ENCODE measurements at places on chromosomes 6 and 20.

GRCh38 chr20:19807946-19808330 lies 49.9 kb downstream of the RIN2 start:
- no peak for DNase-seq

DNA sequence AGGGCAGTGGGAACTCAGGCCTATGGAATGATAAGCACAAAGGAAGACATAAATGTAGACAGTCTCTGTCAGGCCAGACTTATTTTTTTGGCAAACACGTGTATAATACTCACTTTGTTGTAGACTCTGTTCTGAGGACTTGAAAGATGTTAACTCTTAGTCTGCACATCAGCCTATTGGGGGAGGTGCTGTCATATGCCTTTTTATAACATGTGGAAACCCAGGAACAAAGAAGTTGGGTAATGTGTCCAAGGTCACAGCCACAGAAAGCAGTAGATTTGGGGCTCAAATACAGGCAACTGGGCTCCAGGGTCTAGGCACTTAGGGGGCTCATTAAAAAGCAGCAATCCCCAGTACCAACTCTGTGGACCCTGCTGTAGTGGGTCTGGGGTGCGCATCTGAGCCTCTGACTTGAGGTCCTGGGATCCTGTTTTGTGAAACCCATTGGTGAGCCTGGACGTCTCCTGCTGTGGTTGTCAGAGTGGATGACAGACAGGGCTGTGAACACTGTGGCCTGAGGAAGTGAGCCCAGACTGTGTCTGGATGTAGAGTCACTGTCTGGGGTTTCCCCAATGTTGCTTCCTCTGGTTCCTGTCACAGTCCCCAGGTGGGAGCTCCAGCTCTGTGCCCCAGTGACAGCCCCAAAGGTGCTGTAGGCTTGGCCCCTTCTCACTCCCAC lies 50.0 kb downstream of the CDH26 start:
- DNase-seq, result no peak

- no peak for DNase-seq
Observed at GRCh38 chr20:3677733-3678132, 4.1 kb downstream of the ADAM33 start.

DNA sequence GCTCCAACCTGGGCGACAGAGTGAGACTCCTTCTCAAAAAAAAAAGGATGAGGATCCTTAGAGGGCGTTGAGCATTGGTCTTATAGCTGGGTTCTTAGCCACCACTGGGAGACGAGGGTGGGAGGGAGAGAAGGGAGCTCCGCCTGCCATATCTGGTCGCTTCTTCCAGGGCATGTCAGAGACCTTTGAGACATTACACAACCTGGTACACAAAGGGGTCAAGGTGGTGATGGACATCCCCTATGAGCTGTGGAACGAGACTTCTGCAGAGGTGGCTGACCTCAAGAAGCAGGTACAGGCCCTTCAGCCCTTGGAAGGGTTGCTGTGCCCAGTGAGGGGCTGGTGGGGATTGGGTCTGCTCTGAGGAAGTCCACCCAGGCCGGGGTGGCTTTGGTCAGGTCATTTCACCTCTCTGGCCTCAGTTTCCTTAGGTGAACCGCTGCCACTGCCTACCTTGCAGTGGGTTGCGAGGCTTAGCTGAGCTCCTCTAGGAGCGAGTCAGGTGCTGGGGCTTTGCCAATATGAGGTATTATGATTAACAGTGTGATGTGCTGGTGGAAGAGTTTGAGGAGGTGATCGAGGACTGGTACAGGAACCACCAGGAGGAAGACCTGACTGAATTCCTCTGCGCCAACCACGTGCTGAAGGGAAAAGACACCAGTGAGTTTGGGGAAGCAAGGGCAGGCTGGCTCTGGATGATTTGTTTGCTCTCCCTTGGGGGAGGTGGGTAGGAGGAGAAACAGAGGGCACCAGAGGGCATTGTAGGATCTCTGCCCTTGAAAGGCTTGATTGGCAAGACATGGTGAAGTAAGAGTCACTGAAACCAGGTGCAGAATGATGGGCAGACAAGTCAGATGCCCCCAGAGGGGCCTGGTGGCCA lies 8.5 kb downstream of the CNPY3 start:
- no peak for DNase-seq

DNA sequence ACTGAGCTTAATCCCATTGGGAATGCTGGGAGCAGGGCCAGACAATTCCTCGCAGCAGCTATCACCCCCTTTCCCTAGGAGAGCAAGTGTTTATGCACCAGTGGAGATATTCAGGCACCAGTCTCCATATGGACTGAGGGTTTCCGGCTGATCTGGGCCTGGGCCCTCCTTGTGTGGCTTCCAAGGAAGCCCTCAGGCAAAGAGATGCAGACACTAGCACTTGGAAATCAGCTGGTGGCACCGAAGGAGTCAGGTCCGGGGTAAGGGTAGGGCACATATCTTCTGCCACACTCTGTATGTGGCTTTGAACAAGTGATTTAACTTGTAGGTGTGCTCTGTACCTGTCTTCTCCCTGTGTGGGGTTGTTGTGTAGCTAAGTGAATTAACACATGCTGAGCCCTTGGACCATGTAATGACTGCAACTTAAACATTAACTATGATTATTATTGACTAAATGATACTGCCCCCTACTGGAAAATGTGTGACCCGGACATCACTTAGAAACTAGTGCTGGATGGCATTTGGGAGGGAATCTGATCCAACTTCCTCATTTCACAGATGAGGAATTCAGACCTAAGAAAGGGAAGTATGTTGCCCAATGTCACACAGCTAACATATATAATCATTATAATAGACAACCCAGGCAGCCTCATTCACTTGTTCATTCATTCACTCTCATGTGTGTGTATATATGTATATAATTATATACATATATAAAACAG lies 19.3 kb upstream of the WFDC2 start:
- DNase-seq, result no peak

DNA sequence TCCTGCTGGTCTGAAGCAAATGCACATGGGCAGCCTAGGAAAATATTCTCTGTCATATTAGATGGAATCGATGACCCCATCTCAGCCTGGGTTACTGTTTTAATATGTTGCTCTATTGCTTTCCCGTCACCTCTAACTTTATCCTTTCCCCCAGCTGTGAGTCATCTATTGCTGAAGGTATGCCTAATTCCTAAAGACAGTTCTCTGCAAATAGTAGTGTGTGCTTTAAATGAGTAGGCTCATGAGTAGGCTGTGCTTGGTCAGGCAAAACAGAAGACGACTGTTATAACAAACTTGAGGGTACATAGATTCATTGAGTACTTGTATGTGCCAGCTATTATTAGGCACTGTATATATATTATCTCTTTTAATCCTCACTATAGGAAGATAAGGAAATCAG lies 47.2 kb downstream of the CTNNBL1 start:
- no peak for DNase-seq

DNA sequence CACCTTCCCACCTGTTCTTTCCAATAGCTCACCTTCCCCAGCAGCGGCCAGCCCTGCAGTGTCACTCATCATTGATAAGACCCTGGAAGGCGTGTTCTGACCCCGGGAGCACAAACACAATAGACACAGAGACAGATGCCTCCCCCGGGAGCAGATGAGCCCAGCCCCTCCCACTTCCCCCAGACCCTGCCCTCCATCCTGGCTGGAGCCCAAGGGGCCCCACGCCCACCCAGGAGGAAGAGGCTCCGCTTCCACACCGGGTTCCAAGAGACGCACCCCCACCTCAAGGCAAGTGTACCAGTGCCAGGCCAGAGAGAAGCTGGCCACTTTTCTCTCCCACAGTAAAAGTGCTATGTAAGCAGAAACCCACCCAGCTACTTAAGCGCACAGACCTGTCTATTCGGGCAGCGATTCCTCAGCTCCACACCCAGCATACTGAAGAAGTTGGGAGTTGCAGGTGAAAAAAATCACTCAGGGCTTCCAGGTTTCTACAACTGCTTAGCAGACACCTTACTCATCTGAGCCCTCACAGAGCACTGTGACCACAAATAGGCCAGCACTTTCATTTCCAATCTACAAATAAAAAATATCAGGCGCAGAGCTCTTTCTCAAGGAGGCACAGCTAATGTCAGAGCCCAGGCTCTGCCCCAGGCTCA lies 93.4 kb upstream of the NXT1 start:
- DNase-seq, result no peak

DNA sequence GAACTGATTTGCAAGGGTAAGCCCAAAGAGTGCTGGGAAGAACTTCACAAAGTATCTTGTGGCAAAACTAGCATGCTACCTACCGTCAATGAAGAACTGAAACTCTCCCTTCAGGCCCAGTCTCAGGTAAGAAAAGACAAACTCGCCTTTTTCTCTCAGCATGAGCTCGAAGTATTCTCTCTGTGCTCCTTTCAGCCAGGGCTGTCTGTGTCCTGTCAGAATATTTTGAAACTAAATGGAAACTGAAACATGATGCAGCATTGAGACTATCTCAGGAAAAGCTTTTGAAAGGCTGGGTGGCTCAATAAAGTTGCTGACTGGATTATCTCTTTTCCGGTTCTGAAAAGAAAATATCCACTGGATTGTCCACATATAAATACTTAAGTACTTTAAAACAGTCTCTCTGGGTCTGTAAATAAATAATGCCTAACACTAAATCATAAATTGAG lies 696 bp downstream of the CALHM5 start:
- DNase-seq, result no peak

- no peak for DNase-seq
Observed at GRCh38 chr6:112087916-112088315, 525 bp downstream of the FAM229B start.

DNA sequence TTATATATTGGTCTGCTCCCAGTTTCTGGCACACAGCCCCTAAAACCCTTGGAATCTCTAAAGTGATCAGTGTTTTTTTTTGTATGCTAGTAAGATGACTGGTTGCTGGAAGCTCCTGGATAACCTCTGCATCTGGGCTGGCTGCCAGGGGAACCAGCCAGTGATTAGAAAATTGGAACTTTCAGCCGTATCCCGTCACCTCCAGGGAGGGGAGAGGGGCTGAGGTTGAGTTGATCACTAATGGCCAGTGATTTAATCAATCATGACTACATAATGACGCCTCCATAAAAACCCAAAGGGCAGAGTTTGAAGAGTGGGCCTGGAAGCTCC lies 48.0 kb upstream of the NOP56 start:
- no peak for DNase-seq

GRCh38 chr6:141561154-141561553 lies 571.6 kb upstream of the GJE1 start:
- DNase-seq, result no peak

DNA sequence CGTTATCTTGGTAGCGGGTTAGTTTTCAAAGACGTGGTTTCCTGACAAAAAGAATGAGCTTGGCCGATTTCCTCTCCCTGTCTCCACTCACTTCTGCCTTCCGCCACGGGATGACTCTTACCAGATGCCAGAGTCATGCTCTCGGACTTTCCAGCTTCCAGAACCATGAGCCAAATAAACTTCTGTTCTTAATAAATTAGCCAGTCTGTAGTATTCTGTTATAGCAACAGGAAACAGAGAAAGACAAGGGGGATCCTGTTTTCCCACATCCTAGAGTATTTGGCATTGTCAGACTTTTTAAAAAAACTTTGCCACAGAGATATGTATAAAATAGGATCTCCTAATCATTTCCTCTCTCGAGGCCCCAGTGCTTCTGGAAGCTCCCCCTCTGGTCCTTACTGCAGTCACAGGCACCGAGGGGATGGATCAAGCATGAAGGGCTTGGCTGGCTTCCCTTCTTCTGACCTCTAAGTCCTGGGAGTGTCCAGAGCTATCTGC lies 84.9 kb upstream of the NAA20 start:
- DNase-seq, result no peak

DNA sequence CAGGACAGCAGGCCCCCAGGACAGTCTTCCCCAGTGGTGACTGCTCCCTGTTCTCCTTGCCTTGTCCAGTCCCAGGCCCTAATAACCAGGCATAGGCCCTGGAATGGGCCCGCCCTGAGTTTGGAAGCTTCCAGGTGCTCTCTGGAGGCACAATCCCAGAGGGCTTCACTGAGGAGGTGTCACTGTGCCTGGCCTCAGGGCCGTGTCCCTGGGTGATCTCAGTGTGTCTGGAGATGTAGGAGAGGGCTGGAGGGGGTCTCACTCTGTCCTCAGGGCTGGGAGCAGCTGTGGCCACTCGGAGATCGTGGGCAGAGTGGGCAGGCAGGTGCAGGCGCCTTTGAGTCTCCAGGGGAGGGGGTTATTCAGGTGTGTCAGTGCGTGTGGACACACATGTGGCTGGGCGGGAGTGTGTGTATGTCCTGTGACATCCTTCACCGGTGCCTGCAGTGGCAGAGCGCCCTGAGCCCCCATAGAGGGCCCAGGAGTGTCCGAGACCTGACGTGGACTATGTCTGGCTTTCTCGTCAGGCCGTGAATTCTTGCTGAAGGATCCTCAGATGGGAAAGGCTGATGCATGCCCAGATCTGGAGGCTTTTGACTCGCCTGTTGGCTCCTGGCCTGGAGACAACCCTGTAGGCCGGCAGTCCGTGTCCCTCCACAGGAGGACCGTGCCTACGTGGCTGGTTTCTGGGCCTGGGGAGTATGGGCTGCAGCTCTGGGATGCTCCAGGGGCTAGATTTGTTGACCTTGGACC lies 5.5 kb upstream of the NPBWR2 start:
- no peak for DNase-seq

GRCh38 chr20:13874394-13875157 lies 89.7 kb downstream of the NDUFAF5 start:
- no peak for DNase-seq

- no peak for DNase-seq
Observed at GRCh38 chr6:20965915-20966314, 431.7 kb downstream of the CDKAL1 start.

- DNase-seq, result no peak
Observed at GRCh38 chr6:119891644-119892043, 542.1 kb upstream of the MAN1A1 start.

DNA sequence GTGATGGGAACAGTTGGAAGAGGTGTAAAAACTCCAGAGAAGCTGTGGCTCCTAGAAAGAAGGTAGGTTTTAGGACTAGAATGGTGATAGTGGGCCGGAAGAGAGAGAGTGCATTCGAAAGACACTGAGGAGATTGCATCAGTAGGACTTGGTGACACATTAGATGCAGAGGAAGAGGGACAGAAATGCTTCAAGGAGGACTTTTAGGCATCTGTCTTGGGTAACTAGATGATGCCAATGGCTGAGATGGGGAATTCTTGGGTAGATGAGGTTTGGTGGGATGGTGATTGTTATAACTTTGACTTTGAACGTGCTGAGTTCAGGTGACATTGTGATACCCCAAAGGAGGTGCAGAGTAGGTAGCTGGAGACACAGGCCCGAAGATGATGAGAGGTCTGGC lies 196.5 kb downstream of the GMPR start:
- DNase-seq, result no peak

GRCh38 chr20:48631114-48632016 lies 196.4 kb downstream of the PREX1 start:
- no peak for DNase-seq

DNA sequence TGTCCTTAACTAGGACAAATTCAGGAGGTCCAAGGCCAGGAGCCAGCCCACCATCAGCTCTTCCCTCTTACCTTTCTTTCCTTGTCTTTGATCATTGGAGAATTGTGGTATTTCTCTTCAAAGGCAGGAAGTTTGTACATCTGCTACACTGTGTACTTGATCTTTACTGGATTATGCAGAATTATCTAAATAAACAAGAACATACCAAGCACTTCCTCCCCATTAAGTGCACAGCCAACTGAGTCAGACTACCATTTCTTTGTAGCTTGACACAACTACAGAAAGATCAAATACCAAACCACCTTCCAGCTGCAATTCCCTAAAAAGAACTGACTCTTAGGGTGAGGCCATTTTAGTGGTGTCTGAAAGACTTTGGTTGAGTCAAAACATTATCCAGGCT lies 195.1 kb downstream of the HDGFL1 start:
- no peak for DNase-seq
